ENCODE measurements at places on chromosomes 2 and 18.
A peak's percentile ranks its signal among the peaks of the same experiment; 100 is the strongest.

- H3K27ac ChIP-seq, result no peak overlapping the region
- no peak for DNase-seq
- no peaks in the 10 kb centered on the region for H3K36me3 ChIP-seq
- H3K27me3 ChIP-seq, result no peaks in the 10 kb centered on the region
These were observed 54.2 kb downstream of the LTBP1 start for GRCh38 chr2:33000986-33001385.

- H3K4me1 ChIP-seq, result peaks cover 35% of the 10 kb centered on the region
- peaks cover 3% of the 10 kb centered on the region for H3K27me3 ChIP-seq
- peak overlapping the region; percentile 65 for H3K4me3 ChIP-seq
These were observed 49.2 kb downstream of the DIPK1C start for GRCh38 chr18:74407888-74408287.

- DNase-seq, result no peak
- peaks cover 48% of the 10 kb centered on the region for H3K36me3 ChIP-seq
- H3K27me3 ChIP-seq, result no peaks in the 10 kb centered on the region
- peaks cover 43% of the 10 kb centered on the region for H3K4me1 ChIP-seq
These were observed 1.5 kb upstream of the FLACC1 start for GRCh38 chr2:201358684-201359083.

- no peak overlapping the region for H3K4me3 ChIP-seq
- no peak for DNase-seq
- H3K4me1 ChIP-seq, result peaks cover 5% of the 10 kb centered on the region
- H3K36me3 ChIP-seq, result peaks cover 5% of the 10 kb centered on the region
These were observed 96.8 kb upstream of the CDC42EP3 start for GRCh38 chr2:37767959-37768925.

DNA sequence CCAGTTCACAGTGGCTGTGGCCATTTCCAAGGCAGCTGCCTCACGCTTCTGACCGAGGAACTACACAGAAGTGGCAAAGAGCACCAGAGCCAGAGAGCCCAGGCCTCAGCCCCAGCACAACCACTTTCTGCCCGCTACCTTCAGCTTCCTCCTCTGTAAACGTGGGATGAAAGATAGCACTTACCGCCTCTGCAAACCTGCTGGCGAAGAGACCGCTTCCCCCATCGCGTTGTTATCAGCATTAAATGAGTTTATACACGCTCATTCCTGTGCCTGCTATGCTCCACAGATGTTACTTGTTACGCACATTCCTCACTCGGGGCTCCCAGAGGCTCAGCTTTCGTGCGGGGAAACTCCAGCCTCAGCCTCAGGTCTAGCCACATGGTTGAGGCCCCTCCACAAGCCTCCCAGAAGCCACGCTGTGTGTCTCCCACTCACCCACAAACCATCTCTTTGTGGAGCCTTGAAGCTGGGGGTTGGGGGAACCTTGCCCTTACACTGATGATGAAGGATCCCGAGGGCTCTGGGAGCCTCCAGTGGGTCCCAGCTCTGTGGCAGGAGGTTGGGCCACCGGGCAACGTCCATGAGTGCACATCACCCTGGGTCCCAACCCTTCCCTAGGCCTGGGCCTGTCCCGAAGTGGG lies 63.3 kb upstream of the SMAD7 start:
- DNase-seq, result no peak
- no peaks in the 10 kb centered on the region for H3K4me1 ChIP-seq
- H3K27me3 ChIP-seq, result no peaks in the 10 kb centered on the region

DNA sequence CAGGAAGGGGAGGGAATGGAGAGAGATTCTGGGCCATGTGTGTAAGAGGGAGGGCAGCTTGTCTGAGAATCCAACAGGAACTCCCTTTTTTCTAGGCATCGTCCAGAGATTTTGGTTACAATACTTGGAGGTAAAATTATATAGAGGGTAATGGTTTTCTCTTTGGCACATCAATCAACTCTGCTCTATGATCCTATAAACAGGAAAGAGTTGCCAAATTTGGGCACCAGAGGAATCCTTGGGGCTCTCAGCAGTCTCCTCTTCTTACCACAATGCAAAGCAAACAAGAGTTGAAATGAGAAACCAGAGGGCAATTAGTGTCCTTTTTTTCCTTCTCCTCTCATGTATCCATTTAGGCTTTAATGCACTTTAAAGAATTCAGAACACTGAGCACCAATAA lies 243.4 kb downstream of the SLC8A1 start:
- H3K4me1 ChIP-seq, result no peaks in the 10 kb centered on the region
- no peak overlapping the region for H3K4me3 ChIP-seq
- no peak for DNase-seq
- H3K27ac ChIP-seq, result no peak overlapping the region
- no peaks in the 10 kb centered on the region for H3K27me3 ChIP-seq

DNA sequence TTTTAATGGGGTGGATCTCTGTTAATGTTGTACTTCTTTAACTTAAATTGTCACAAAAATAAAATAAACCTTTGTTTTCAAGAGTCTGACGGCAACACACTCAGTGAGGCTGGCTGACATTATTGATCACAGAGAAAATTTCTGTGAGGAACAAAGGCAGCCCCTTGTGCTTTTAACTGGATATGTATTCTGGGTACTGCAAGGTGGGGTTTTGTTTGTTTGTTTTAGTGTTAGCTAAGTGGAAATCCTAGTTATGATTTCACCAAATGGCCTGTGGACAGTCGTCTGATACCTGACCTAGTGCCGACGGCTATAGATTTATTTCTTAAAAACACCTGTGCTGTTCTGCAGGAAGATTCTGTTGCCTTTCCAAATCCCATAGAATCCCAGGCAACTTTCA lies 1329.5 kb upstream of the ZEB2 start:
- DNase-seq, result no peak
- no peak overlapping the region for H3K4me3 ChIP-seq
- no peaks in the 10 kb centered on the region for H3K4me1 ChIP-seq
- no peak overlapping the region for H3K27ac ChIP-seq
- H3K27me3 ChIP-seq, result no peaks in the 10 kb centered on the region

All from activated CD4-positive, alpha-beta T cell treated with anti-CD3 and anti-CD28 coated beads, Interleukin-2, amount 10 ng/mL, durations not matched to agents 7 days and 5 days (primary cell).